Right cardiac atrium (tissue), 5 donors: ENCODE measurements at places on chromosomes 1 and 21. TPM values are rescaled to one million over a fixed set of nuclear protein-coding genes. Genes with fewer than 3 reads are reported as not detected.

Gene RUSC1
- 20.8 TPM for total RNA-seq

DNA sequence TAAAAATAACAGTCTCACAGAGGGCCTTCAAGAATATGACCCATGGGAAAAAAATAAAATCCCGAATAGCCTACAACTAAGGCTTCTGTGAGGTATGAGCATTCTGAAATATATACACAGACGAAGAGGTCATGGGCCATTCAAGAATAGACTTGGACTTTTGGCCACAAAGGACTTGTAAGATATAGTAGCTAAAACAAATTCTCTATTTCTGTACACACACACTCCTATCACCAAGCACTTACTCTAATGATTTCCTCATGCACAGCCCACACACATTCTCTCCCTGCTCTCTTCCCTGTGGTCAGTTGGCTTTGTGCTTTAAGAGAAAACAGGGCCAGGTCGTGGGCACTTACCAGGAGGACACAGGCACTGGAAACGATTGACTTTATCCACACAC, 69.7 kb upstream of the ADAM30 start:
- no peak for DNase-seq

Gene GREM2
- 0.09 TPM for total RNA-seq

GRCh38 chr1:69421286-69421685, 146.4 kb upstream of the LRRC7 start:
- no peak for DNase-seq

Gene GLIS1
- total RNA-seq: 0.35 TPM

Gene SLAMF1
- 0.44 TPM for total RNA-seq

Gene ENAH
- total RNA-seq: 99.0 TPM

DNA sequence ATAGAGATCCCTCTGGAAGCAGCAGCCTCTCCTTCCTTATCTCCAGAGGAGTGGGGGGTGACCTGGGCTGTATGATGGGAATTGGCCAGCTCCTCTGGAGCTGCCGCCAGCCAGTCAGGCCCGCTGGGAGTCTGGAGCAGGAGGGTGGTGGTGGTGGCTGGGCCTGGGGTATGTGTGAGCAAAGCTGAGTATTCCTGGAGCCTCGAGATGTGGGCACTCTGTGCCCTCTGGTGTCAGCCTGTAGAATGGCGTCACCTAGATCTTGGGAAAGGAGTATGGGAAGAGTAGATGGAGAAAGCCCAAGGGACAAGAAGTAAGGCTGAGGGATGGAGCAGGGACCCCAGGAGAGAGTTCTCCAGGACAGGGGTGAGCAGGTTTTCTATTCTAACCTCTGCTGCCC, 16.0 kb downstream of the VANGL2 start:
- DNase-seq: no peak

Gene EXTL1
- 2.4 TPM for total RNA-seq

DNA sequence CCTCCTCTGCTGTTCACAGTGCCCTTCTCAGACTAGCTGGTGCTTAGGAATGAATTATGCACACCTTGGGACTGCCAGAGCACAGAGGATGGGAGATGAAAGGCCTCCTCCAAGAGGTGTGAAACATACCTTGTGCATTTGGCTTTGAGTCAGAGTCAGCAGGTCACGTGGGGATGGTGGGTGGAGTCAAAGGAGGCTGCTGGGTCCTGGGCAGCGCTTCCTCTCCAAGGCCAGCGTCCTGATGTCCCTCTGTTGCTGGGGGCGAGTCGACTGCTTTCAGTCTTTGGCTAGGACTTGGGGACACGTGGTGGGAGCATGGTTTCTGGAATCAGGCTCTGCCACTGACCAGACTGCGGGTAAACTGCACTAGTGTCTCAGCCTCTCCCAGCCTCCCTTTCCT, 91.2 kb downstream of the AJAP1 start:
- no peak for DNase-seq

GRCh38 chr1:99818063-99818699, 32.0 kb upstream of the AGL start:
- no peak for DNase-seq

Gene GNAT2
- not detected for total RNA-seq

Gene ADGRB2
- 11.8 TPM for total RNA-seq

DNA sequence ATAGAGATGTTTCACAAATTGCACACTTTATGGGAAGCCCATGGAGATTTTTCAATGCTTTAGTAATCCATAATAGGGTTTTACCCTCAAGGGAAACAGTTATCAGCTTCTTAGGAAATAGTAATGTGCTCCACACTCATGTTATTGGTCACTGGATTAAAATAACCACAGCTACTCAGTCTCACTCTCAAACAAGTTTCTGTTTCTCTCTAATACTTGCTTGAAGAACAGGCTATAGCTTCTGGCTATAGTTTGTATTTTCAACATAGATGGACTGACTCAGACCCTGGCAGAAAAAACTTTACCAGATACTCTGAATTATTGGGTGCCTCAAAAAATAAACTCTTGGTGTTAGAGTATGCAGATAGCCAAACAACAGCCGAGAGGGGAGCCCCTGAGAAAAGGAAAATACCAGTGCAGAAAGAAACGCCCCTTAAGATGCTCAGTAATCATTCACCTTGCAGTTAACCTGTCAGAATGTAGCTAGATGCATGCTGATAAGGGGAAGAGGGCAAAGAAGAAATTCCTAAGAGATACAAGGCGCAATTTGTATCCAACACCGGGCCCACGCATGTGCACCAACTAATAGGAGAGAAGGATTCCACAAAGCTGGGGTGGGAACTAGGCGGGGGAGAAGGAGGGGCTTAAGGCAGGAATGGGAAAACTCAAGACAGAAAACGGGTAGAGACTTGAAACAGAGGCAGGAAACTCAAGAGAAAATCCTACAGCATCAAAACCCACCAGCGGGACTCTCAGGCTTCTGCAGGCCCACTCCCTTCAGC, 30.4 kb upstream of the PDE4B start:
- no peak for DNase-seq
